ENCODE measurements at places on chromosomes 11 and 22.
A peak's percentile ranks its signal among the peaks of the same experiment; 100 is the strongest.

GRCh38 chr22:49010070-49010863 is 817.4 kb downstream of the BRD1 start:
- DNase-seq: peak; percentile 7

DNA sequence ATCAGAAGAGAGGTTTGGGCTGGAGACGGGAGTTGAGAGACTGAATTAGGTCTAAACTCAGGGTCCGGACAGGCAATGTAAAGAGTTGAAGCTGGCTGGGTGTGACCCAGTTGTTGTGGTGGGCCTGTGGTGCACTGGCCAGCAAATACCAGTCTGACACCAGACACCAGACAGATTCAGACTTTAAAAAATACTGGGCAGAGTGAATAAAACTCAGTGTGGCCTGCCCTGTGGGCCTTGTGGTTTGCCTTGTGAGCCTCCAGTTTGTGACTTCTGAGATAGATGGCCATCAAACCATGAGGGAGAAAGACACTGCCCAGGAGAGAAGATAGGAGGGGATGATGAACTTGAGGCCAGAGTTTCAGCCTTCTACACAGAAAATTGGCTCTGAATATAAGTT is 25.8 kb downstream of the RCN1 start:
- no peak for DNase-seq

DNA sequence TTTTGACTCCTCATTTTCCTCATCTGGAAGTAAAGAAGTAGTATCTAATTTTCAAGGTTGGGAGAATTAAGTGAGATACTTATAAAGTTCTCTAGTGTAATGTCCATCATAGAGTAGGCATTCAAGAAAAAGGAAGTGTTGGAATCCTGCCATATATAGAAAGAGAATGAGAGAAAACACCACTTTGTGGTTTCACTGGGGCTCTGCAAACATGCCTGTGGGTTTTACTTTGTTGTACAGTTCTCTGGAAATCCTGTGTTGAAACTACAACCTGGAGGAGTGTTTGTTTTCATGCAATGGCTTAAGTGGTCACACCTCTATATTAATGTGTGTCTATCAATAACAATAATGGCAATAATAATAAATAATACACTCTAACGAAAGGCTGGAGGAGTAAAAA is 741.7 kb downstream of the NELL1 start:
- no peak for DNase-seq

GRCh38 chr11:11444027-11444803 is 91.2 kb upstream of the CSNK2A3 start:
- DNase-seq: no peak

GRCh38 chr11:131894615-131895544 is 524.5 kb downstream of the NTM start:
- DNase-seq: no peak

DNA sequence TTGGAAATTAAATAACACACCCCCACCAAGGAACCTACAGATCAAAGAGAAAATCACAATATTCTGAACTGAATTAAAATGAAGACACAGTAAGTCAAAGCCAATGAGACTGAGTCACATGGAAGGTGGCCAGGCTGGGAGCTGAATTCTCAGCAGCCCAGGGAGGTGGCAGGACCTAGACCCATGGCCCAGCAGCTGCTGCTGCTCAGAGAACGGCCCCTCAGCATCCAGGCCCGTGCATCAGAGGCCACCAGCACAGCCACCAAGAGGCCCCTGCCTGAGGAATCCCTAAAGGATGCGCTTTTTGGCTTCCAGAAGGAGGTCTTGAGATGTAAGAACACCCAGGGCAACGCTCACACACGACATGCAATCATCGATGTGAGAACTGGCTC is 35.0 kb downstream of the TBX1 start:
- DNase-seq: no peak

DNA sequence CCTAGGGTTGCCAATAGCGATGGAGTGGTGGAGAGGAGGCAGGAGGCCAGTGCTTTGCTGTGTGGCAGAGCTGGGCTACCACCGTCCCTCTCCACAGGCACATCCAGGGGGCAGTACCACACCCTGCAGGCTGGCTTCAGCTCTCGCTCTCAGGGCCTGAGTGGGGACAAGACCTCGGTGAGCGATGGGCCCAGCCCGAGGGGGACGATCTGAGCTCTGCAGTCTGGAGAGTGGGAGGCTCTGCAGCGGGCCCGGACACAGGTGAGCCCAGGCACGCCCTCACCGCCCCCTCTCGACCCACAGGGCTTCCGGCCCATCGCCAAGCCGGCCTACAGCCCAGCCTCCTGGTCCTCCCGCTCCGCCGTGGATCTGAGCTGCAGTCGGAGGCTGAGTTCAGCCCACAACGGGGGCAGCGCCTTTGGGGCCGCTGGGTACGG is 2.5 kb downstream of the PKP3 start:
- DNase-seq: no peak

DNA sequence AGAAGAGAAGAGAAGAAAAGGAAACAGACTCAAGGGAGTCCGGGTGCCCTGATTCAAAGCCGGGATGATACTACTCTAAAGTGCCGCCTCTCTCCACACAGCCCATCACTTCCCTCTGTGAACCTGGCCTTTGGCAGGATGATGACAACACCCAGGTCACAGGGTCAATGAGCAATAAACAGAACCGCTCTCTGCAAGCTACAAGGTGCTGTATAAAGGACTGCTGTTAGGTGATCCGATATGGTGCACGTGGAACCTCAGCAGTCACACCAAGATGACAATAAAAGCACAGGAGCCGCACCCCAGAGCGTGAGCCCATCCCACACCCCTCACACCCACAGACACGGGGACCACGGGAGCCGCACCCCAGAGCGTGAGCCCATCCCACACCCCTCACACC is 10.7 kb downstream of the TTLL1 start:
- no peak for DNase-seq

GRCh38 chr11:30452114-30452513 is 129.2 kb downstream of the ARL14EP start:
- DNase-seq: no peak

GRCh38 chr11:88277349-88277915 is 60.1 kb downstream of the CTSC start:
- DNase-seq: no peak

DNA sequence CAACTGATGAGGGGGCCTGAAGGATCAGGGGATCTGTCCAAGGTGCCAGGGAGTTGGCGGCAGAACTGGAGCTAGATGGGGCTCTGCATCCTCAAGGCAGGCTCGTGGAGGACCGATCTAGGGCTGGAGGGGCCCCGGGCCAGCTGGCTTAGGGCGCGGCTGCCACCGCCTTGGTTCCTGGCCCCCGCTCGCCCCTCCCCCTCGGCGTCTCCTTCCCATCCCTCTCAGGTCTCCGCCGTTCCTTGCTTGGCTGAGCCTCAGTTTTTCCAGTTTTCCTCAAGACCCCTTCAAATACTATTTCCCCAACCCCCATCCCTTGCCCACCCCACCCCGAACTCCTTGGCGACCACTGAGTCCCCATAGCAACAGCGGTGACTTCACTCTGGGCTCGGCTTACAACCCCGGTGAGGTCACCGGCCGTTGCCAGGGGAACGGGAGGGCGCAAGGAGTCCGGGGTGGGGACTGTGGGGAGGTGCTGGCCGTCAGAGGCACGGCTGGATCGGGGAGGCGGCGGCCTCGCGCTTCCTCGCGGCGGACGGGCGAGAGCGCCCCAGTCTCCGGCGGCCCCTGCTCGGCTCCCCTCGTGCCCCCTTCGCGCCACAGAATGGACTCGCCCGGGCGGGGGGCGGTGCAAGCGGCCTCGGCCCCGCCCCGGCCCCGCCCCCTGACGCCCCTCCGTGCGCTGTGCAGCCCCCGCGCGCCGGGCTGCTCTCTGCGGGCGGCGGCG is 7.5 kb downstream of the FREY1 start:
- DNase-seq: peak; percentile 67

DNA sequence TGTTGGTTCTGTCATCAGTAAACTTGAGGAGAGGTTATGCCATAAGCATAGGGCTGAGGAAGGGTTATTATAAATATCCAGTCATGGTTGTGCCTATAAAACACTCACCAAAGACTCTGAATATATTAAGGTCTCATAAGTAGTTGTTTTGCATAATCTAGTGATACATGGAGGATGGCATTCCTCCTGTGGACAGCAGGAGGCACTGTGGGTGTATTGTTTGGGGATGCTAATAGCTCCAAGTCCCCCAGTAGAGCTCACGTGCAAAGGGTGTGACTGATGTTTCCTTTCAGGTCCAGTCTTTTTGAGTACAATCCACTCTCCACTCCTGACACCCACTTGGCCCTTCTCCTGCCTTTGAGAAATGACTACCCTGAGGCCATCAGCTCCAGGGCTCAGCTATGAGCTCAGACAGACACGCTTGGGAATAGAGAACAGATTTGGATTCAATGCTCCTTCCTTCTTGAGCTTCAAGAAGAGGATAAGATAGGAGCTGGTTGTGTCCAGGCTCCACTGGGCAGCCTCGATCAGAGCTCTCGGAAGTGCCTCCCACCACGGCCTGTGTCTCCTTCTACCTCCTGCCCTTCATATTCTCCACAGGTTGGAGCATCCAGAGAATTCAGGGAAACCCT is 85.2 kb upstream of the IGLL5 start:
- no peak for DNase-seq

DNA sequence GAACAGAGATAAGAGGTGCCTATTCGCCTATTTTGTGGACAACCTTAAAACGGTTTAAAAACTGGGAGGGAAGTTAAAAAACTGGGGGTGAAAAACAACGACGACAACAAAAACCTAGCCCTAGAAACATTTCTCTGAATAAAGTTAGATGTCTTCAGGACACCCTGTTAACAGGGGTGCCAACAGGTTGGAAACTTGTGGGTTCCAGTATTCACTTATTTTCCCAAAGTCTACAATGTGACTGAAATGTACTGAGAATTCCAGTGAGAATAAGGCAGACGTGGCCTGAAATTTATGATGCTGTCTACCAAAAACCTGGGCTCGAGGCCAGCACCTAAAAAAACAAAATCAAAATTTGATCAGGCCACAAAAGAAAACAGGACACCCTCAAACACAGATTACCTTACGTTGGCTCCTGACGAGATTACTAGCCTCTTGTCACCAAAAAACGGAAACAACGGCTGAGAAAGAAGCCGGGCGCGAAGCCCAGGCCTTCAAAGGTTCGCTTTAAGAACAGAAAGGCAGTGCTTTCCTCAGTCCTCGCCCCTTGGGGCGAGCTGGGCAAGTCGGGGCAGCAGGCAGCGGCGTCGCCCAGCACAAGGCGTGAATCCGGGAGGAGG is 906 bp downstream of the CCDC90B start:
- DNase-seq: no peak

DNA sequence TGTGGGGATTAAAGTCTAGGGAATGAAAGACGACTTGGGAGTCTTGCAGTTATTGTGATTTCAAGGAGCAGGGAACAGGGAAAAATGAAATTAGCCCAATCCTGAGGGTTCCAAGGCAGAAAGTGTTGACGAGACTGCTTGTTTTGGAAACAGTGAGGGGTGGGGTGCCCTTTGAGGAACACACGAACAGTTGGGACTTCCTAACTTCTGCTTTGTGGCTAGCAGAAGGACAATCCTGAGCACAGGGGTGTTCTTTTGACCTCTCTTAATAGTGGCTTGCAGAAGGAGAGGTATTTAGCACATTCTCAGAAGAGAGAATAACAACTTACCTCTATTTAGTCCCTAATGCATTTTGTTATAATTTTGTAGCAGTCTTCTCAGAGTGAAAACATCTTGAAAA is 545.9 kb upstream of the ARHGAP42 start:
- DNase-seq: no peak

- DNase-seq: no peak
Observed at GRCh38 chr11:36122671-36123070, 166.6 kb downstream of the COMMD9 start.

DNA sequence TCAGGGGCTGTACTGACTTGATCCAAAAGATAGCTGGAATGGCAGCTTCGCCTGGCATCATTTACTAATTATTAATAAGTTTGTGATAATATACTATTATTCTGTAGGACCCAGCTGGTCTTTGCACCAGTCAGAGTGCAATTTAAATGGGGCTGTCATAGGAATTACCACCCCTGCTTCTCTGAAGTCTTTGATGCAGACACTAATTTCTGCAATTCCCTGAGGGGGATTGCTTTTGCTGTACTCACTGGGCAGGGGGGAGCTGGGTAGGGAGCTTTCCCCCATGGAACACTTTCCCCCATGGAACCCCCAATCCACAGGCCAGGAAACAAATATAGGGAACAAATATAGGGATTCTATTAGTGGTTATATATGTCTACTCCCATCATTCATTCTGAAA is 54.9 kb upstream of the TSKU start:
- DNase-seq: no peak

DNA sequence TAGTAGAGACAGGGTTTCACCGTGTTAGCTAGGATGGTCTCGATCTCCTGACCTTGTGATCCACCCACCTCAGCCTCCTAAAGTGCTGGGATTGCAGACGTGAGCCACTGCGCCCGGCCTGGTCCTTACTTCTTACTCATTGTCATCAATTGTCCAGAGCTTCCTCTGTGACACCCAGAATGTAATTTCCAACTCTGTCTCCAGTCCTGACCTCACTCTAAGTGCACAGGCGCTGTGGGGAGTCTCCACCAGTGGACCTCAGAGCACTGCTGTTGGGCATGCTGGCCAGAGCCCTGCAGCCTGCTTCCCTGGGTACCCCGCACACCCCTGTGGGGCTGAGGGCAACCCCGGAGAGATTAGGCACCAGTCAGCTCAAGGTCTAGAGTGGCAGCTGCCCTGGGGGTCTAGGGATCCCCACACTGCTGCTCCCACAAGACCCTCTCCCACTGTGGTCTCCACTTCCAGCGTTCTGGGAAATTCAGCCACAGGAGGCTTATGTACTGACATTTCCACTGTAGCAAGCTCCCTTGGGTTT is 1140.3 kb downstream of the TBC1D22A start:
- no peak for DNase-seq

DNA sequence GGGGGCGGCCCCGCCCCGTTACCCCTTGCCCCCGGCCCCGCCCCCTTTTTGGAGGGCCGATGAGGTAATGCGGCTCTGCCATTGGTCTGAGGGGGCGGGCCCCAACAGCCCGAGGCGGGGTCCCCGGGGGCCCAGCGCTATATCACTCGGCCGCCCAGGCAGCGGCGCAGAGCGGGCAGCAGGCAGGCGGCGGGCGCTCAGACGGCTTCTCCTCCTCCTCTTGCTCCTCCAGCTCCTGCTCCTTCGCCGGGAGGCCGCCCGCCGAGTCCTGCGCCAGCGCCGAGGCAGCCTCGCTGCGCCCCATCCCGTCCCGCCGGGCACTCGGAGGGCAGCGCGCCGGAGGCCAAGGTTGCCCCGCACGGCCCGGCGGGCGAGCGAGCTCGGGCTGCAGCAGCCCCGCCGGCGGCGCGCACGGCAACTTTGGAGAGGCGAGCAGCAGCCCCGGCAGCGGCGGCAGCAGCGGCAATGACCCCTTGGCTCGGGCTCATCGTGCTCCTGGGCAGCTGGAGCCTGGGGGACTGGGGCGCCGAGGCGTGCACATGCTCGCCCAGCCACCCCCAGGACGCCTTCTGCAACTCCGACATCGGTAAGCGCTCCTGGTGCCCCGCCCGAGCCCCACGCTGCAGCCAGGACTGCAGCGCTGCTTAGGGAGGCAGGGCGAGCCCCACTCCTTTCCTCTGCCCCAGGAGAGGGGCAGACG is at the start of gene TIMP3:
TIMP3 (plus strand) TSS at position 169 of the 700 bp plus-strand sequence; CDS start at position 466, 297 bp downstream.
- no peak for DNase-seq

DNA sequence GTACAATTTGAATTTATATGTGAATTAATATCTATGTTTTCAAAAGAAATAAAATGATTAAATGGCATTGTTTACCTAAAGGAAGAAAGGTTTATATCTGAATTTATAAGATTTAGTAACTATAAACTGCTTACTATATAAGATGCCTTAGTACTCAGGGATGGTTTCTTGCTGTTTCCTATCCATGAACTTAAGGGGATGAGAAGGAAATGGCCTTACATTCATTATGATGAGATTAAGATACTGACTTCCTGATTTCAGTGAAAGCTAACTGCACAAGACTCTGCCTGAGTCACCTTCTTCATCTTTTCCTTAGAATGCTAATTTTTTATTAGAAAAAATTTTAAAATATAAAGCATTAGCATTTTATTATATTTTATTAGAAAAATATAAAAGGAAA is 606.3 kb upstream of the ARHGAP42 start:
- no peak for DNase-seq

Data from activated naive CD4-positive, alpha-beta T cell treated with anti-CD3 and anti-CD28 coated beads, Interleukin-2, amount 50 U/mL, for 16 hours (primary cell).